ENCODE measurements at places on chromosomes 6 and 20.

- no peak for DNase-seq
Measured at GRCh38 chr6:154567695-154568220, 57.3 kb upstream of the CNKSR3 start.

- DNase-seq = no peak
Measured at GRCh38 chr20:64261138-64261537, 5.6 kb downstream of the PCMTD2 start.

DNA sequence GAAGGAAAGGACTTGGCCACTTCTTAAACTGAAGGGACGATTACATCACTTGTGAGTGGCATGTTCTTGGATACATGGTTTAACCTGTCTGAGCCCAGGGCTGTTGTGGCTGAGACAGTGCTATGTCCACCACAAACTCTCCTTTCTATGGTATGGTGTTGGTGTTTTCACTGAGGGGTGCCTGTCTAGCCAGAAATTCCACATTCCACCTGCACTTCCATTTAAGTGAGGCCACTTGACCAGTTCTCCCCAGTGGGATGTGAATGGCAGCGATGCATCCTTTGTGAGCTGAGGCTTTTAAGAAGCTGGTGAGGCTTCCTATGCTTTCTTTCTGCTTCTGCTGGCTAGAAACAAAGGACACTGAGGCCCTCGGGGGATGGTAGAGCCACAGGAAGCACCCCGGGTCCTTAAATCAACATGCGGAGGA, 151.4 kb upstream of the CHD6 start:
- no peak for DNase-seq

- no peak for DNase-seq
Measured at GRCh38 chr6:80209430-80209829, 103.0 kb downstream of the BCKDHB start.

DNA sequence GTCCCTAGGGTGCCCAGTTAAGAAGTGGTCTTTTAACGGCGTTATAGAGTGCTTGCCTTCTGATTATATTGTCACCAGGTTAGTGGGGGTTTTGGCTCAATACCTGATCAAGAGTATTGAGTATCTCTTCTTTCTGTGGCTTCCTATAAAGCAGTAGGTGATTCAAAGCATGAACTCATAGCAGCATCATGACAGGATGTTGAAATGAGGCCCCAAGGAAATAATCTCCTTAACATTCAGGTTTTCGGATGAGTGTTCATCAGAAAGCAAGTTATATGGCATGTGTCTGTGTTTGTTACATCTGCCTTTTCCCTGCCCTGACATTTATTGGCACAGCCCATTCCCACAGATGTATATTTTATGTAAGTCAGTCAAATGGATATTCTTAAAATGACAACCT, 301.0 kb downstream of the FARS2 start:
- DNase-seq = no peak

- no peak for DNase-seq
Measured at GRCh38 chr6:47170617-47170947, 128.4 kb upstream of the ADGRF1 start.

GRCh38 chr6:45917439-45917838, 98.2 kb downstream of the CLIC5 start:
- DNase-seq = no peak

- DNase-seq = no peak
Measured at GRCh38 chr20:62366370-62367135, 559 bp downstream of the LAMA5 start.

GRCh38 chr6:170093276-170093657, 197.6 kb downstream of the DLL1 start:
- DNase-seq = no peak

DNA sequence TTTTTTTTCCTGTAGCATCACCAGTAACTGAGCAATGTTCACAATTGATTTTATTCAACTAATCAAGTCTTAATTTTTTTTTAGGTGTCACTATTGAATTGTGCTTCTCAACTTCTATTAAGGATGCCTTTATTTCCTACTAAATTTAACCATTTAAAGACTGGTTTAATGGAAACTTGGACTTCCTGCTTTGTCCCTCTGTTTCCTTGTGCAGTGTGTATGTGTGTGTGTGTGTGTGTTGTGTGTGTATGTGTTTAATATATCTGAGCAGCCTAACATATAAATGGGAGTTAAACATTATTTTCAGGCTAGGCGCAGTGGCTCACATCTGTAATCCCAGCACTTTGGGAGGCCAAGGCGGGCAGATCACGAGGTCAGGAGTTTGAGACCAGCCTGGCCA, 1.8 kb downstream of the SERPINB6 start:
- DNase-seq = no peak

- DNase-seq = no peak
Measured at GRCh38 chr6:1363298-1363697, 26.1 kb upstream of the FOXF2 start.

DNA sequence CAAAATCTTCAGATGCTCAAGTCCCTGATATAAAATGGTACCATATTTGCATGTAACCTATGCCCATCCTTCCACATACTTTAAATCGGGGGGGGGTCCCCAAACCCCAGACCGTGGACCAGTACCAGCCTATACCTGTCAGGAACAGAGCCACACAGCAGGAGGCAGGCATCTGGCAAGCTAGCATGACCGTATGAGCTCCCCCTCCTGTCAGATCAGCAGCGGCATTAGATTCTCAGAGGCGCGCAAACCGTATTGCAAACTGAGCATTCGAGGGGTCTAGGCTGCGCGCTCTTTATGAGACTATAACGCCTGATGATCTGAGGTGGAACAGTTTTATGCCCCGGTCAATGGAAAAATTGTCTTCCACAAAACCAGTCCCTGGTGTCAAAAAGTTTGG, 30.7 kb downstream of the FGD2 start:
- DNase-seq = no peak

DNA sequence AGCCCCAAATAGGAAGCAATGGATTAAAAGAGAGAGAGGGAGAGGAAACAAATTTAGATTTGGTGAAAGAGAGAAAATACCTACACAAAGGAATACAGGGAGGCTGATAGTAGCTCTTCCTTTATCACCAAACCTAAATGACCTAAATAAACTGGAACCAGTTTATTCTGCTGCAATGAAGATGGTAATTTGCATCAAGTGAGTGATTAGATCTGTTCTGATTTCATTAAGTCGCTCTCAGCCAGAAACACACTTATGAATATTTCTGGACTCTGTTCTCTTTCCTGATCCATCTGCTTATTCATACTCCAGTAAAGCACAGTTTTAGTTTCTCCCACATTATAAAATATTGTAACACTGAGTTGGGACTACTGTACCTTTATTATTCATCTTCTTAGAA, 83.4 kb upstream of the BMP5 start:
- no peak for DNase-seq

- no peak for DNase-seq
Measured at GRCh38 chr20:17500271-17500670, 30.9 kb downstream of the BFSP1 start.

DNA sequence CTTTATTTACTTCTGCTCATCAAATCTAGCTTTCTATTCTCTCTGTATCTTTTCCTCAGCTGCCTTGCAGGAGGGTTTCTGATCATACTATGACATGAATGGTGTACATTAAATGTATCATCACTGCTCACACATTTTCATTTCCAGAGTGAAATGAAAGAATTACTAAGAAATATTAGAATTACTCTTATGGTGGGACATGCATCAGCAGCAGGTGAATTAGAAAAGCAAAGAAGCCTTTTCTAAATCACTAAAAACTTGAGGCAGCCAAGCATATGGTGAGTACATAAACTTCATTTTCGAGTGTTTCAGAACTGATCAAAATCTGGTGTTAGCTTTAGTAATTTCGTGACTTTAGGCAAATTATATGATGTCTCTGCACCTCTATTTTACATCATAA, 23.6 kb downstream of the IL17A start:
- no peak for DNase-seq

GRCh38 chr6:137944793-137945498, 77.9 kb downstream of the TNFAIP3 start:
- no peak for DNase-seq

DNA sequence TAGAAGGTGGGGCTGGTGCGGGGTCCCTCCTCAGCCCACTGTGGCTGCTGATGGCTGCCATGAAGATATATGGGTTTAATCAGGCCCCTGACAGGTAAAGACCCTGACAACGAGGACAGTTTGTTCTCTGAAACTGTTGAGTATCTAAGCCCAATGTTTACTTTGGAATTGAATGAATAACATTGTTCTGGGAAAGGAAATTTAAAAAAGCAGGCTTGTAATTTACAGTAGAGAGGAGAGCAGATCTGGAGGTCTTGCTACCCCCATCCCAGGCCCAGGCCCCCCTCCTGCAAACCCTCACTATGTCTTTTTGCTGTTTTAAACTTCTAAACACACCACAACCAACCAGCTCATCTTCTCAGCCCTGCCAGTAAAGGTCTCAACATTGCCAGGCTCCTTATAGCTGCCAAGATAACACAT, 171.3 kb downstream of the CDC5L start:
- no peak for DNase-seq

- DNase-seq = no peak
Measured at GRCh38 chr20:3248993-3249347, 10.0 kb upstream of the SLC4A11 start.

DNA sequence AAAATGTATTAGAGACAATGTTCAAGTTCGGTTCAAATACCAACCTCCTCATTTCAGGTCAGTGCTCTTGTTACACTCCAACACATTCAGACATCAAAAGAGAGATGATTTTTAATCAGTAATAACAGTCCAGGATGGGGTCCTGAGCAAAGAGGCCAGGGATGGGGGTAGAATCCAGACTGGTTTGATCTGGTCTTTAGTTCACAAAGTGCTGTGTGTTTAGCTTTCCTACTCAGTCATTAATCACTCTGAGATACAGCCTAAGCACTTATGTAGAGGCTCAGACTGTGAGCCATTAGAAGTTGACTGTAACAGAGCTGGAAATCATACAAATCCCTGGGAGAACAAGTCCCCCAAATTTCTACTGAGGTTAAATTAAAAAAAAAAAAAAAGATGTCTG, 241.6 kb downstream of the PTPRK start:
- no peak for DNase-seq

DNA sequence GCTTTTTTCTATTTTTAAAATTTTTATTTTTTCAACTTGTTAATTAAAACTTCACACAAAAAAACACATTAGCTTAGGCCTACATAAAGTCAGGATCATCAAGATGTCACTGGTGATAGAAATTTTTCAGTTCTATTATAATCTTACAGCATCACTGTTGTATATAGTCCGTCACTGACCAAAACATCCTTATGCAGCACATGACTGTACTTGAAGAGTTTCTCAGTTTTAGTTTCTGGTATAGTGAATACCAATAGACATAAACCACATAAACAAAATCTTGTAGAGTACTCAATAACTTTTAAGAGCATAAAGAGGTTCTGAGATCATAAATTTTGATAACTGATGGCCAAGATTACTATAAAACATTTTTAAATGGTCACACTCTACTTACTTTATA, 71.8 kb downstream of the ASCC3 start:
- DNase-seq = no peak

- DNase-seq = no peak
Measured at GRCh38 chr6:125193208-125193607, 39.6 kb downstream of the TPD52L1 start.

- no peak for DNase-seq
Measured at GRCh38 chr6:18177286-18177965, 22.2 kb downstream of the KDM1B start.

- DNase-seq = no peak
Measured at GRCh38 chr6:36089048-36089447, 41.3 kb upstream of the MAPK13 start.

GRCh38 chr6:84093441-84094435, 60.2 kb downstream of the MRAP2 start:
- no peak for DNase-seq

- DNase-seq = no peak
Measured at GRCh38 chr20:11790046-11790445, 127.6 kb upstream of the BTBD3 start.

DNA sequence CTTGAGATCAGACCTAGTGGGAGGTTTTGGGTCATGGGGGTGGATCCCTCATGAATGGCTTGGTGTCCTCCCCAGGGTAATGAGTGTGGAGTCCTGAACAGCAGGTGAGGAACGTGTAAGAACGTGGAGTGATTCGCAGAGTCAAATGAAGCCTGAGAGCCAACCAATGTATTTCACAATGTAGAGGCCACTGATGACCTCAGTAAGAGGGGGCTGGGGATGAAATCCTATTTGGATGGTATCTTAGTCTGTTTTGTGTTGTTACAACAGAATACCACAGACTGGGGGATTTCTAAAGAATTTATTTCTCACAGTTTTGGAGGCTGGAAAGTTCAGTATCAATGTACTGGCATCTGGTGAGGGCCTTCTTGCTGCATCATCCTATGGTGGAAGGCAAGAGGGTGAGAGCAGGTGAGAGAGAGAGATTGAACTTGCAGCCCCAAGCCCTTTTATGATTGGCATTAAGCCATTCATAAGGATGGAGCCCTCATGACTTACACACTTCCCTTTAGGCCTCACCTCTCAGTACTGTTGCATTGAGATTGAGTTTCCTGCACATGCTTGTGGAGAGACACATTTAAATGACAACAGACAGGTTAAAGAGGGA, 47.3 kb upstream of the HIVEP1 start:
- DNase-seq = no peak

GRCh38 chr20:17504066-17504897, 26.9 kb downstream of the BFSP1 start:
- DNase-seq = no peak

GRCh38 chr6:158801655-158802294, 17.4 kb downstream of the EZR start:
- no peak for DNase-seq

DNA sequence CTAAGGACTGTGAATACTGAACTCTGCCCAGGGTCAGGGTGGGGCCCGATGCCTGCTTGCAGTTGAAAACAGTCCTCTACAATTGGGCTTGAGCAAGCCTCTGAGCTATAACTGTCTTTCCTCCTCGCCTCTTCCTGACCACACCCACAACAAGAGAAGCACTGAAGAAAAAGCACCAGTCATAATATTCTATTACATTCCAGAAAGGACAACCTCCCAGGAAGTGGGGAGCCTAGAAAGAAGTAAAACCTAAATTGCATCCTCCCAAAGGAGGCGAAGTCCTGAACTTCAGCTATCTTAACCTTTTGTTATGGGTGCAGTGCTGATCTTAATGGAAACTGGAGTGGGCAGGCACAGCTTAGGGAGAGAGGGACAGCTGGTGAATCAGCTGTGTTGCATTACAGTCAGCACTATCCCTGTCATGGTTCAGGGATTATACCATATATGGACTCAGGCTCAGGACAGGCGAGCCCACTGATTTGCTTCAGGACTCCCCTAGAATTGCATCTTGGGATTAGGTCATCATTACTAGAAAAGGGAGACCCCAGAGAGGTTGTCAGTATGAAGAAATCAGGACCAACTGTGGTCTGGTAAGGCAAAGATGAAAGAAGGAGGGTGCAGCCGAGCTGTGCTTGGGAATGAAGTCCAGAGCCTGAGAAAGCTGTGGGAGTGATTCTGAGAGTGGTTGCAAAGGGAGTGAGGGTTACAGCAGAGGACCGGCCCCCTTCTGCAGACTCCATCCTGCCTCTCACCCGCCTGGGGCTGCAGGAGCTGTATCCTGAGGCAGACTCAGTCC, 18.3 kb upstream of the TRAM2 start:
- no peak for DNase-seq

DNA sequence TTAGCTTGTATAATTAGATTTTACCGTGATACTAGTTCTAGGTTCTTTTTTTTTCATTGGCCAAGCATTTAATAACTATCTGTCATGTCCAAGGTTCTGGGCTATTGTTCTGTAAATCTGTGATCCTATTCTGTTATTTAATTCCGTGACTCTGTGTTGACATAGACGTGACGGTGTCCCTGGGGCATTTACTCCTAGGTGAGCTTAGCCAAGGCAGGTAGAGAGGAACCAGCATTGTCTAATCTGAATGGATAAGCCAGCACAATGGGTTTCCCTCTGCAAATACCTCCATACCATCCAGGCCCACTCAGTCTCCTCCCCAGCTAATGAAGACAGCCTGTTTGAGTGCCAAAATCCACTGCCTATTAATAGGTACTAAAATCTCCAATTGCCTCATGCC, 8.9 kb upstream of the CDSN start:
- DNase-seq = no peak
